Activated T-cell treated with anti-CD3 and anti-CD28 coated beads, Interleukin-2, amount 50 U/mL, for 4 hours (primary cell): ENCODE measurements at places on chromosomes 5 and 9.

DNA sequence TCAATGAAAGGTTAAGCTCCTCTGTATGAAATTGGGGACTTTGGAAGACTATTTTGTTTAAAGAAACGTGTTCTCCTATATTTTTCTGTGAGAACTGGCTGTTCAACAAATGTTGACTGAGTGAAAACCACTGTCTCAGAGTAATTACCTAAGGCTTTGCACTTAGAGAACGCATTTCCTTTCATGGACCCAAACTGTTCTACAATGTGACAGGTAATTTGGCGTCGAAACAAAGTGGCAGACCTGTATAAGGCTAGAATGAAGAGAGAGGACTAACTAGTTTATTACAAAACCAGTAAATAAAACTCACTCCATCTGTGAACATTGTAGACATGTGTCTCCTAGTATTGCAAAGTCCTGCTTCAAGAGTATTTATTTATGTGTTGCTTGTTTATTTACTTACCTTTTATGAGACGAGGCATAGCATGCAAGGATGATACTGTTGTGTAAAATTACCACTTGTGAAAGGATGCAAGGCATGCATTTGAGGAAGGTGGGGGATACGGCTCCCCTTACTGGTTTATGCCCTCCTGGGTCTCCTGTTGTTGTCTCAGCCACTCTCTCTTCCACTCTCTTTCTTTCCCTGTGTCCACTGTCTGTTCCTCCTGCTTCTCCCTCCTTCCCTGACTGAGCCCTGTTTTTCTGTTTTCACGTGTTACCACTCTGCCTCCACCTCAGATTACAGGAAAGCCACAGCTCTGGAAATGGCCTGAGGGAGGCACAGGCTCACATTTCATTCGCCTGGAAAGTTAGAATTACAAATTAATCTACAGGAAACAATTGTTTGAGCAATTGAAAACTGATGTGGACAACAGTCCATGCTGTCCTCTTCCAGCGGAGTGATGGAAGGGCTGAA is 444.0 kb upstream of the ZNF608 start:
- no peak for DNase-seq

- DNase-seq, result no peak
Observed at GRCh38 chr9:121262423-121262822, 5.5 kb upstream of the GSN start.

- no peak for DNase-seq
Observed at GRCh38 chr9:121841771-121842611, 190.6 kb downstream of the DAB2IP start.

DNA sequence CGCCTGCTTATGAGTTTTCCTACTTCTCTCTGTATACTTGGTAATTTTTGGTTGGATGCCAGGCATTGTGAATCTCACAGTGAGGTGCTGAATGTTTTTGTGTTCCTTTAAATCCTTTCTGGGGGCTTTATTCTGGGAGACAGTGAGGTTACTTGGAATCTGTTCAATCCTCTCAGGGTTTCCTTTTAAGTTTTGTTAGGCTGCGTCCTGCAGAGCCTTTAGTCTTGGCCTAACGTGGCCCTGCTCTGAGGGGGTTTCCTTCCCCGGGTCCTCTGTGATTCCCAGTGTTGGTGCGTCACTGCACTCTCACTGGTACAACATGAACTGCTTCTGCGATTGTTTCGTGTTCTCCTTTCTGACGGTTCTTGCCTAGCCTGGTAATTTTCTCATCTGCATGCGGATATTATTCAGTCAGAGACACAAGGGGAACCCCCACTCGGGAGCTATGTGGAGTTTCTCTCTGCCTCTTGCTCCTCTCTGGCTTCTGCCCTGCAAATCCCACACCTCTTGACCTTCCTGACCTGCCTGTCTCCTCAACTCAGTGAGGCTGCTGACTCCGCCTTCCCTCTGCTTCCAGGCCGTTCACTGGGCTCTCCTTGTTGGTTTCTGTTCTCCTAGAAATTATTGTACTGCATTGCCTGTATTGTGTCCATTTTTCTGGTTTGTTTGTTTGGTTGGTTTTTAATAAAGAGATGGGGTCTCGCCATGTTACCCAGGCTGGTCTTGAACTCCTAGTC is 128.1 kb downstream of the DAB2IP start:
- DNase-seq, result no peak

- no peak for DNase-seq
Observed at GRCh38 chr5:150134198-150134588, 21.5 kb downstream of the PDGFRB start.

GRCh38 chr5:113099822-113100221 is 123.2 kb downstream of the DCP2 start:
- no peak for DNase-seq

- no peak for DNase-seq
Observed at GRCh38 chr5:154285661-154286408, 95.3 kb downstream of the GALNT10 start.

- no peak for DNase-seq
Observed at GRCh38 chr5:153496835-153497234, 6.4 kb downstream of the GRIA1 start.

DNA sequence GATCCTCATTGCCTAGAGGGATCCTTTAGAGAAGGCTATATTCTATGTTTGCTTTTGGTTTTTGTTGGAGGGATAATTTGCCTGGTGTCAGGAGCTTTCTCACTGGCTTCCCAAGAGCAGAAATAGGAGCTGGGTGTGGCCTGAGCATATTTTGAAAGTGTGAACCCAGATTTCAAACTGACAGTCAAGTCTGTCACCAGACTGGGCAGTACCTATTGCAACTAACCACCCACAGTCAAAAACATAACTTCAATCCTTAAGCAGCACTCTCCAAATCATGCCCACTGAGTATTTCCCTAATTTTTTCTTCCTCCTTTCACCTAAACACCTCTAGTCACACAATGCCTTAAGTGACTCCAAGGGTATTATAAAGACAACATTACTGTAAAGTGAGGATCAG is 278.4 kb downstream of the EBF1 start:
- no peak for DNase-seq

- DNase-seq, result no peak
Observed at GRCh38 chr9:134061688-134062371, 6.0 kb downstream of the BRD3 start.

DNA sequence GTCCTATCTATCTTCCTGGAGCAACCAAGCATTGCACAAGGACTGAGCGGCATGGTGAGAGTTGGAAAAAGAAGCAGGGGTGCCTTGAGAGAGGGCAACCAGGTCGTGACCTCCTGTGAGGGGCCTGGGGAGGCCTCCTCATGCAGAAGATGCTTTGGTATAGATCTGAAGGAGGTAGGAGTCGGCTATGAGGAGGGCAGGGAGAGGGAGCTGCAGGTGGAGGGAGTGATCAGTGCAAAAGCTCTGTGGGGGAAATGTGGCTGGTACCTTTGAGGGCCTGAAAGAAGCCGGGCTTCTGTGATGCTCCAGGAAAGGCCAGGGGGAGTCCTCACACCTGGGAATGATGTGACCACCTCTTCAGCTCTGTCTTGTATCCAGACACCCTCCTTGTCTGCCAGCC is 3.6 kb upstream of the SLC25A48 start:
- DNase-seq, result no peak

DNA sequence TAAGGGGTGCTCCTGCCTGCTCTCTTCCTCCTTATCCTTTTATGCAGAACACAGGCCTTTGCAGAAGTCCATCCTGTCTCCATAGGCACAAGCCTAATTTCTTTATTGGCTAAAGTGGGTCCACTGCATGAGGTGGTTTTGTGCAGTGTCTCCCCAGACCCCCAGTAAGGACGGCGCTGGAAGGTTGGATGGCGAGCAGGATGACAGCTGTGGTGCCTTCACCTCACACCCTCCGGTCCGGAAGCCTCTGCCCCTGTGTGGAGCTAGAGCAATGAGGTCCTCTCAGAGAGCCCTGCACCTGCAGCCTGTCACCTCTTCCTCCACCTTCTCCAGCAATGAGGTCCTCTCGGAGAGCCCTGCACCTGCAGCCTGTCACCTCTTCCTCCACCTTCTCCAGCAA is 393.7 kb upstream of the IRX1 start:
- DNase-seq, result no peak

DNA sequence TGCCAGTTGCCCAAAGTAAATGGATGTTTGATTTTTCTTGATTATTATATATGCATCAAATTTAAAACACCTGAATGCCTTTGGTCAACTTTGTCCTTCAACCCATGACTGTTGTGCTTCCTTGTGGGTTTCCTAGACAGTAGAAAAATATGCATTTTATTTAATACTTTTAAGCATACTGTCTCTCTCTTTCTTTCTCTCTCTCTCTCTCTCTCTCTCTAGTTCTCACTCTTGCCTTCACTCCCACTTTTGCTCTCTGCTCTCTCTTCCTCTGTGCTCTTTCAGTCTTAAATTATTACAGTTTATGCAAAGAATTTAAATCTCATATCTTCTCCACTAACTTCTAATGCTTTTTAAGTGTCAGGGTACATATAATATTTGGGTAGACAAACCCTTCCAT is 173.0 kb downstream of the PARP8 start:
- no peak for DNase-seq

GRCh38 chr9:132562306-132562573 is 20.2 kb upstream of the BARHL1 start:
- no peak for DNase-seq

- no peak for DNase-seq
Observed at GRCh38 chr5:54868511-54869483, 116.6 kb downstream of the ESM1 start.

DNA sequence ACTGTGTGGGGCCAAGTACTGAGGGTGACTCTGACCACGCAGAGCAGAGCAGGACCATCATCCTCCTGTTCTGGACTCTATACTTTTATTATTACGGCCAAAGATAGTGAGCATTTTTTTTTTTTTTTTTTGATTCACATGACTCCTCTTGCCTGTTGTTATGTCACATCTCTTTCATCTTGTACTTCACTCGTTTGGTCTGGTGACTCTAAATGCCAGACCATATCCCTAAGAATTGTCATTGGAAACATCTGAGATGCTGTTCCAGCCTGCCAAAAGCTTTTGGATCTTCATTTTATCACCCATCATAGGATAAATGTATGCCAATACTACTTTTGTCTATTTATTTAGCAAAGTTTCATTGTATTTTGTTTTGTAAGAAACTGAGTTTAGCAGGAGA is 168.2 kb upstream of the RAI14 start:
- DNase-seq, result no peak

DNA sequence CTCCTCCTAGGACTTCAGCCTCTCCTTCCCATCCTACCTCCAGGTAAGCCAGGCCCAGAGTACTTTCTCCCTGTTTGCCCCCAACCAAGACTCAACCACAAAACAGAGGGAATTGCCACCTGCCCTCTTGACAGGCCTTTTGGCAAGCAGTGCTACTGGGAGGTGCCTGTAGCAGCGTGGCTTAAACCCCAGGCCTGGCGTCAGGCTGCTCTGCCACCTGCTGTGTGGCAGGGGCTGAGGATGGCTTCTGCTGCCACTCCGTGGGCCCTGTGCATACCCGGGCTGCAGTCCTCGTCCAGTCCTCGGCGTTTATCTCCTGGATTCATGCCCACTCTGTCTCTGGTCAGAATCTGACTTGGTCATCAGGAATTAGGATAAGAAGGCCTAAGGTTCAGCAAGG is 163.1 kb downstream of the PAX5 start:
- no peak for DNase-seq

DNA sequence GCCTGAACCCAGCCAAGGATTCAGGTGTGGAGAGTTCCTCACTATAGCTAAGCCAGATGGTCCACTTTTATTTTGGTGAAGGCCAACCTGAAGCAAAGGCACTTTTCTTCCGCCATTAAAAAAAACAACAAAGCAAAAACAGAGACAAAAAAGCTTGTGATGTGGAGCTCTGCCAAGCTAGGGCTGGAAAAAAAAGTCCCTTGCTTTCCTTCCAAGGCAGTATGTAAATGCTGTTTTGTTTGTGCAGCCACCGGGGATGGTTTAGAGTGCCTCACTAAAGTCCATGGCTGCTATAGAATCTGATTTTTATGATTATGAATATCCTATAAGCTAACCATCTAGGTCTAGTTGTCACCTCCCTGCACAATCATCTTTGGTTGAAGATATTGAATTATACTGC is 14.9 kb downstream of the MEGF10 start:
- DNase-seq, result no peak

DNA sequence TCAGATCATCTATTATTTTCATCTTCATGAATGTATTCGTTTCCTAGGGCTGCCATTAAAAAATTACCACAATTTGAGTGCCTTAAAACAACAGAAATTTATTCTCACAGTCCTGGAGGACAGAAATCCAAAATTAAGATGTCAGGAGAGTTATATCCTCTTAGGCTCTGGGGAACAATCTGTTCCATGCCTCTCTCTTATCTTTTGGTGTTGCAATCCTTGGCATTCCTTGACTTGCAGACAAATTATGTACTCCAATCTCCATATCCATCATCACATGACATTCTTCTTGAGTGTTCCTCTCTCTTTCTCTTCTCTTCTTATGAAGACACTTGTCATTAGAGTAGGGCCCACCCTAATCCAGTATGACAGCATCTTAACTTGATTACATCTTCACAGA is 339.4 kb downstream of the EFNA5 start:
- no peak for DNase-seq

DNA sequence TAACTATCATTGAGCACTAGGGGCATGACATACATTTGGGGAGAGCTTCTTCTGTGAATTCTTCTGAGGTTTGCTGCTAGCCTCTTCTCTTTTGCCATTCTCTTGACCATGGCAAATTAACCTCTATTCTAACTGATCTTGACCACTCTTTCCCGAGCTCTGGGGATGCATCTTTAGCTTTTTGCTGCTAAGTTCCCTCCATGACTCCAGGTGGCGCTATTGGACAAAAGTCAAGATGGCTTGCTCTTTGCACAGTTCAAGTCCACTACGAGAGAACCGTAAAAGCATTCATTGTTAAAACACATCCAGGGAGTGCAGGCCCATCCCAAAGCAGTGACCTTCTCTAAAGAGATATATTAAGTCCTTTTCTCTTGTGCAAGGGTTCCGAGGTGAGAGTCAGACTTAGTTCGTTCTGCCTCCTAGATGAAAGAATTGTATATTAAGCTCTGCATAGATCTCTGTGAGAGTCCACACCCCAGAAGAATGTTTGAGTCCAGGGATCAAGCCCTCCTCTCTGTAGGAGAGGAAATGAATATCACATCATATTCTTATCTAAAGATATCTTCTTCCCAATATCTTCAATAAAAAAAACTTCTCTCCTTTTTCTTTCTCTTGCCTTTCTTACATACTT is 1152.9 kb upstream of the CDH6 start:
- no peak for DNase-seq
